ENCODE measurements at places on chromosomes 6 and 20.

GRCh38 chr20:434661-435419, 26.7 kb downstream of the RBCK1 start:
- DNase-seq: no peak

DNA sequence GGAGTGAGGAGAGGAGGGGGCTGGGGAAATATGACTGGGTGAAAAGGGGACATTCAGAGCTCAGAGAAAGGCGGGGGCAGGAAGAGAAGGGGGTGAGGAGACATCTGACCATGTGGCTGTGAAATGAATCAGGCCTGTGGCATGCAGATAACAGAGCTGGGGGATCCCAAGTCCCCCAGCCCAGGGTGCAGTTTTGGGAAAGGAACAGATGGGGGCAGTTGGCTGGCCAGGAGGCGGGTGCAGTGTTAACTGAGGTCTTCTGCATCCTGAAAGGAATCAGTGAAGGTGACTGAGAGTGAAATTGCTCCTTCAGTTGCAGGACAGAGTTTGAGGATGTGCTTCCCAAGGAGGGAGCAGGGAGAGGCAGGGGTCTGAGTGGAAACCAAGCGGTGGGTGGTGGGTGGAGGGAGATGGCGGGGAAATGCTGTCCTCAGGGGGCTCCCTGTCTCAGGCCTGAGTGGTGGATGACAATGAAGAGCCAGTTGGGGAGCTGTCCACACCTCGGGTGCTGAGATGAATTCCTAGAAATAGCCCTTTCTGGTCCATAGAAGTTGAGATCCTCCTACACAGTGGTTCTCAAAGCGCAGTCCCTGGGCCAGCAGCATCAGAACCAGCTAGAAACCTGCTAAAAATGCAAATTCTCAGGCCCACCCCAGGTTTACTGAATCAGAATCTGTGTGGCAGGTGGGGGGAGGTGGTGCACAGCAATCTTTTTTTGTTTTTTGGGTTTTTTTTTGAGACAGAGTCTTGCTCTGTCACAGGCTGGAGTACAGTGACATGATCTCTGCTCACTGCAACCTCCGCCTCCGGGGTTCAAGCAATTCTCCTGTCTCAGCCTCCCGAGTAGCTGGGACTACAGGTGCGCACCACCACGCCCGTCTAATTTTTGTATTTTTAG, 26.0 kb upstream of the CCDC167 start:
- peak; percentile 41 for DNase-seq

- DNase-seq: peak; percentile 43
Observed at GRCh38 chr6:14975471-14975817, 270.4 kb upstream of the JARID2 start.

DNA sequence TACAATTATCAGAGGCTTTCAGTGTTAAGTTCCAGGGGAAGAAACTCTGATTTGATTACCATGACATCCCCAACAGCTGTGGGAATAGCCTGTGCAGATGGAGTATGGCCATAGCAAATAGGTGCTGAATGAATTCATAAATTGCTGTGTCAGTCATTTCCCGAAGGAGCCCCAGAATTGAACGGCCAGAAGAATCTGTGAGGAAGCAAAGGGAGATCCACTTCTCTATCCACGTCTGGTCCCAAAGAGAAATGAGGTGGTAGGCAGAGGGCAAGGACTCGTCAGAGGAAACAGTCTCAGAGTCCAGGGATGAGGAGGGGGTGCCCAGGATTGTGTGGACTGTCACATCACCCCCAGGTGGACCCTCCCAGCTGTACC, 3.1 kb upstream of the TAF8 start:
- no peak for DNase-seq

GRCh38 chr20:50301712-50302111, 111.1 kb downstream of the CEBPB start:
- no peak for DNase-seq

- no peak for DNase-seq
Observed at GRCh38 chr6:65799389-65799788, 92.4 kb upstream of the EYS start.

DNA sequence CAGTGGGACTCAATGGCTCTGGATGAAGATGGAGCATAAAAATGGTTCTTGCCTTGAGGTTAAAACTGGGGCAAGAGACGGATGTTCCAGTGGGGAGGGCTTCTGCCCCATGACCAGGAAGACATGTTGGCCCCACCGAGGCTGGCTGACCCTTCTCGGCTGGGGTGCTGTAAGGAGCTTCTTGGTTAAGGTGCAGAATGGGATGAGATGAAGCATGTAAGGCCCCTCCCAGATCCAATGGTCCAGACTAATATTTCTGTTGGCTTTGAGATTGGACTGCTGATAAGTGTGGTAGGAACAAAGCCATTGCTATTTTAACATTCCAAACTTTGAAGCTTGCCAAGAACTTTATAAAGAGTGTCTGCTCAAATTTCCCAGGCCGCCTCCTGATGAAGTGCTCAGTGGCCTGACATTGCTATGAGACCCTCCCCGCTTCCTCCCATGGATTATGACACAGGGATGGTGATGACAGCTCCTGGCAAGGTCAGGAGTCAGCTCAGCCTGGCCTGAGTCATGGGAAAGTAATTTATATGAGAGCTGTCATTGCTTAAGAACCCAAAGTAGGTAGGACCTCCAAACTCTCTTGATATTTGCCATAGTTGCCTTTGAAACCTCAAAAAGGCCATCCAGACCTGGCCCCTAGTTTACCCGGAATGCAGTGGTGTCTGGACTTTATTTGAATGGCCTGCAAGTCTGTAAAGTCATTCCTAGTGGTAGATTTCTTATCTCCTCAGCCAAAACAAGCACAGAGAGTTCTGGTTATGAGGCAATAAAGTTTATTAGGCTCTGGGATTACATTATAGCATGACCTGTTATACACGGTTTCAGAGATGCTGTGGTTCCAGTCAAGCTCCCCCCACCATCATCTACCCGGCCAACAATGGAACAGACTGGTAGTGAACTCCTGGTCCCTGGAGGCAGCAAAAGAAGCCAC, 55.2 kb downstream of the TGM2 start:
- DNase-seq: peak; percentile 79

DNA sequence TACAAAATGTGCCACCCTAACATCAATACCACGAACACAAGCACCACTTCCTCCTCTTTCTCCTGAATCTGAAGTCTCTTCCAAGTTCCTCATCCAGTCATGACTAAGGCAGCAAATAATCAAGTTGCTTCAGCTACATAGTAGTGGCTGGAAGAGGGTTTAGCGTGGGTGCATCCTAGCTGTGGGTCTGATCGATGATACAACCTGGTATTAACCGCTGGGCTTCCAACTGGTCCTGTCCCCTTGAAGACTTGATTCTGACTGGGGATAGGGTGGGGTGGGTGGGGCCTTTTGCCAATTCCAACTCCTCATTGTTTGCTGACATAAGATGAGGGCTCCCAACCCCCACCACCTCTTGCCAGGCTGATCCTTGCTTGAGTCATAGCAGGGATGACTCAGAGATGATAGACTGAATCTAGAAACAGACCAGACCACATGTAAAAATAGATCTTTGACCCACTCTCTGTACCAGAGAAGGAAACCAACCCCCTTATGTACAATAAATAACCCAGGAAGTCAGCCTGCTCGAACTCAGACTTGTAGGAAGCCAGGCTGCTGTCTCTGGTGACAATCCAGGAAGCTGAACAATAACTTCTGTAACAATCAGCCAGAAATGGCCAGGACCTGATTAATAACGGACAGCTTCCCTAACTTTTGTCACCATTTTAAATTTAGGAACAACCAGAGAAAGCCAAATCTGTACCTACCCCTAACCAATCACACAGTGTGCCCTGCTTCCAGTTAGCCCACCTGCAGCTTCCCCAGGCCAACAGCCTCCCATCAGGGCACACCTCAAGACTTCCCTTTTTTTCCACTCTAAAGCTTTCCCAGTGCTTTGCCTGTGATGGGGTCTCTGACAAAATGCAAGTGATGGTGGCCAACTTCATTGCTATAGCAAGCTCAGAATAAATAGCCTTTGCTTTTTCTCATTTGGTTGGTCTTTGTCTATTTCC, 68.9 kb upstream of the FAM184A start:
- peak; percentile 98 for DNase-seq

GRCh38 chr20:37956107-37956585, 53.2 kb downstream of the VSTM2L start:
- peak; percentile 35 for DNase-seq

DNA sequence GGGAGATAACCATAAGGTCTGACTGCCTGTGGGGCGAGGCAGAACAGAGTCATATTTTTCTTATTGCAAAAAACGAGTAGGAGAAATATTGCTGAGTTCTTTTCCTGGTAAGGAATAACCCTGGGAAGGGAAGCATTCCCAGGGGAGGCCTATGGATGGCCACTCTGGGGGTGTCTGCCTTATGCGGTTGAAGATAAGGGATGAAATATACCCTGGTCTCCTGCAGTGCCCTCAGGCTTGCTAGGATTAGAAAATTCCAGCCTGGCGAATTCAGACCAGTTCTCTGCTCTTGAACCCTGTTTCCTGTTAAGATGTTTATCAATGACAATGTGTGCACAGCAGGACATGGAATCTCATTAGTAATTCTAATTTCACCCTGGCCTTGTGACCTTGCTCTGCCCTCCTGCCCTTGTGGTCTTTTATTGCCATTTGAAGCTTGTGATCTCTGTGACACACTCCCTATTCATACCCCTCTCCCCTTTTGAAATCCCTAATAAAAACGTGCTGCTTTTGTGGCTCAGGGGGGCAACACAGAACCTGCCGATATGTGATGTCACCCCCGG, 491.1 kb upstream of the EYS start:
- DNase-seq: no peak

- no peak for DNase-seq
Observed at GRCh38 chr6:145904868-145905267, 59.3 kb downstream of the SHPRH start.

DNA sequence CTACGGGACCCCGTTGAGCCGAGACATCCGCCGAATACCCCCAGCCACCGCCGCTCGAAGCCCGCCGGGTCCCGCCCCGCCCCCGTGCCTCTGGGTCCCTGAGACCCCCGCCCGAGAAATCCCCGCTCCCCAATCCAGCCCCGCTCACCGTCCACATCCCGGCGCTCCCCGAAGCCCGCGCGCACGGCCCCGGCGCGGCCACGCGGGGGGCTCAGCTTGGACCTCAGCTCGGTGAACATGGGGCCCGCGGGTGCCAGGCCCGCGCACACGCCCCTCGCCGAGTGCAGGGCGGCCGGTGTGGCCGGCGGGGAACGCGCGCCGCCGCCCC, 249 bp downstream of the SAMD10 start:
- DNase-seq: no peak

GRCh38 chr6:105537981-105538578, 135.2 kb upstream of the PREP start:
- DNase-seq: peak; percentile 29

DNA sequence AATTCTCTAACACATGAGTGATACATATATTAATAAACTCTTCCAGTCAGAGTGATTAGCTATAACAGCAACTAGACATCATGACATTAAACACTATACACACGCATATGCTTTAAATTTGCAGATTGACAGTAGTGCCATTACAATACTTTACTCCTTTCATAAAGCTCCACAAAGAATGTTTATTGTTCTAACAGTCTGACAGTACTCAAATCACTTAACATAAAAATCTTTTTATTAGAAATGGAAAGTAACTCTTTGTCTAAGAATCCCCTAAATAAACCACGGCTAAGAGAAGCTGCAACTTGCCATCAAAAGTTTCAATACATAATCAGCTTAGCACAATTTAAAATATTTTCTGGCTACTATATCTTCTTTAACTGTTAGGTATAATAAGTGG, 24.0 kb downstream of the SNX3 start:
- DNase-seq: no peak

DNA sequence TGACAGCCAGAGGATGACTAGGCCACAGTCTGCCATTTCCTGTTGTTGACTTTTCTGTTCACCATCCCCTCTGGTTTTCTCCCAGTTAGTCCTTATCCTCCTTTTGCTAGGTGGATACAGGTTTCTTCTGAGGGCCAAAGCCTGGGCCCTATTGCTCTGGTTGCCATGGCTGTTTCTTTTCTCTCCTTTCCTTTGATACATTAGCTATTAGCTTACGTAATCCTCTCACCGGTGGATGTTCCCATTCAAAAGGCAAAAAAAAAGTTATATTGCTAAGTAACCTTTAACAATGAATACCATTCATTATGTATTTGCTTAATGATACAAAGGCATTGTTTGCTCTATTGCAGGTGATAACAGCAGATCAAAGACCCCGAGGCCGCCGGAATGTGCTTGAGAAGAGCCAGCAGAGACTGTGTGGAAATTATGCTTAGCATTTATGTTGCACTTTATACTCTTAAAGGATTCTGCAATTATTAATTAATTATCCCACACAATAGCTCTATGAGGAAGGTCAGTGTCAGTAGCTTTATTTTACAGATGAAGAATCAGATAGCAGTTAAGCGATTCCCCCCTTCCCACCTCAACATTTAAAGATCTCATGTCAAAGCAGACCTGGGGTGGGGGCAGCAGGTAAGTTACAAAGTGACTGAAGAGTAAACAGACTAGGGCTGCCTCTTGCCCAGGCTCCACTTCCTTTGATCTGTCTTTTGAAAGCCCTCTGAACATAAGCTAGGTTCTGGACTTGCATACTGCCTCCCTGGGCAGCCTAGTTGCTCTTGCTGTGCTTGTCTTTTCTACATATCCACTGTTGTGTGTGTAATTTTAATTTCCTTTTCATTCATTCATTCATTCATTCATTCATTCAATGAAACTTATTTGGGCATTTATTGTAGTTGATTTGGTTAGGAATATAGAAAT, 14.5 kb upstream of the TFB1M start:
- DNase-seq: peak; percentile 12

- peak; percentile 57 for DNase-seq
Observed at GRCh38 chr6:56593801-56594318, 48.8 kb downstream of the DST start.

- DNase-seq: no peak
Observed at GRCh38 chr20:12264711-12265110, 347.0 kb downstream of the BTBD3 start.

DNA sequence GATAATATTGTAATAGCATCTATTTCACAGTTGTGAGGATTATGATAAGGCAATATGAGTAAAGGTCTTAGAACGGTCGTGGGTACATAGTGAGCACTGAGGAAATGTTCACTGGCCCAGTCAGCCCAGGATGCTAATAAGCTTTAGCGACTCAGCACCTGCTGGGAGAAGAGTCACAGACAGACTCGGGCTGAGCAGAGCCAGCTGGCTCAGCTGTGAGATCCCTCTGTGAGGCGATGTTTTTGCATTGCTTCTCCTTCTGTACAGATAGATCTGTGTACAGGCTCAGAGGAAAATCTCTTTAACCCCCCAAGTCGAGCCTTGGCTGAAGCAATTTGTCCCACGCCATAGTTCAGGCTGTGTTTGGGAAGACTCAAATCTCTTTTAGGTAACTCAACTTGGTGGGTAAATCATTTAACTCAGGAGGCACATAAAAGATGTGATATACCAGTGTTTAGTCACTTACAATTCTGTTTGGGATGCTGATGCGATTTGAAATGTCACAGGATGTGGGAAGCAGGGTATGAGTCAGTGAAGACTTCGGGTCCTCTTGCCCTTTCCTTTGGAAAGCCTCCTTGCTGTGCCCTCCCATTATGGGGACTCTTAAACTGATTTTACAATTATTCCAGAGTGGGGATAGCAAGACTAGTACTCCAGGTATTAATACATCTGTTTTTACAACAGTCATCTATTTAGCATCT, 53.1 kb downstream of the PHACTR1 start:
- no peak for DNase-seq

GRCh38 chr6:88111991-88112390, 54.2 kb downstream of the CNR1 start:
- DNase-seq: no peak

- peak; percentile 98 for DNase-seq
Observed at GRCh38 chr6:3209114-3210023, 18.1 kb downstream of the TUBB2B start.
